ENCODE measurements at places on chromosomes 3 and 15.
A peak's percentile ranks its signal among the peaks of the same experiment; 100 is the strongest.

- DNase-seq, result peak; percentile 97
Measured at GRCh38 chr3:132225664-132226063, 91.5 kb upstream of the ACP3 start.

DNA sequence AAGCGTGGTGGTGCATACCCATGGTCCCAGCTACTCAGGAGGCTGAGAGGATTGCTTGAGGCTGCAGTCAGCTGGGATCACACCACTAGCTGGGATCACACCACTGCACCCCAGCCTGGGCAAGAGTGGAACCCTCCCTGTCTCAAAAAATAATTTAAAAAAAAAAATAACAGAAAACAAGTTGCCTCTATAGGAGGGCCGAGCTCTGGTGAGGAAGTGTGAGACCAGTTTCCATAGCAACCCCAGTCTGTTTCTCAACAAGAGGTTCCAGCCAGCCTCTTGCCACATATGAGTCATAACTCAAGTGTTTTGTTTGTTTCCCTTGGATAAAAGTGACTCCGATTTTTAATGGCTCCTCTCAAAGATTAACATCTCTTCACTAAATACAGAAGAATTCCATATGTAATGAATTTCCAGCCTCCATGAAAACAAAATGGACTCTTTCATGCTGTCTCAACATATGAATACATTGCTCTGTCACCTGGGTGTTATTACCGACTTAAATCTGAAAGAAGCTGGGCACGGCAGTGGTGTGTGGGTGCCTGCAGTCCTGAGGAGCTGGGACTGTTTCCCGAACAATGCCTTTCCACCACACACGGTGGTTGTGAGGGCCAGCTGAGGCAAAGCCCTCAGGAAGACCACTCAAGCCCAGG is 19.7 kb downstream of the TMEM43 start:
- peak; percentile 96 for DNase-seq

DNA sequence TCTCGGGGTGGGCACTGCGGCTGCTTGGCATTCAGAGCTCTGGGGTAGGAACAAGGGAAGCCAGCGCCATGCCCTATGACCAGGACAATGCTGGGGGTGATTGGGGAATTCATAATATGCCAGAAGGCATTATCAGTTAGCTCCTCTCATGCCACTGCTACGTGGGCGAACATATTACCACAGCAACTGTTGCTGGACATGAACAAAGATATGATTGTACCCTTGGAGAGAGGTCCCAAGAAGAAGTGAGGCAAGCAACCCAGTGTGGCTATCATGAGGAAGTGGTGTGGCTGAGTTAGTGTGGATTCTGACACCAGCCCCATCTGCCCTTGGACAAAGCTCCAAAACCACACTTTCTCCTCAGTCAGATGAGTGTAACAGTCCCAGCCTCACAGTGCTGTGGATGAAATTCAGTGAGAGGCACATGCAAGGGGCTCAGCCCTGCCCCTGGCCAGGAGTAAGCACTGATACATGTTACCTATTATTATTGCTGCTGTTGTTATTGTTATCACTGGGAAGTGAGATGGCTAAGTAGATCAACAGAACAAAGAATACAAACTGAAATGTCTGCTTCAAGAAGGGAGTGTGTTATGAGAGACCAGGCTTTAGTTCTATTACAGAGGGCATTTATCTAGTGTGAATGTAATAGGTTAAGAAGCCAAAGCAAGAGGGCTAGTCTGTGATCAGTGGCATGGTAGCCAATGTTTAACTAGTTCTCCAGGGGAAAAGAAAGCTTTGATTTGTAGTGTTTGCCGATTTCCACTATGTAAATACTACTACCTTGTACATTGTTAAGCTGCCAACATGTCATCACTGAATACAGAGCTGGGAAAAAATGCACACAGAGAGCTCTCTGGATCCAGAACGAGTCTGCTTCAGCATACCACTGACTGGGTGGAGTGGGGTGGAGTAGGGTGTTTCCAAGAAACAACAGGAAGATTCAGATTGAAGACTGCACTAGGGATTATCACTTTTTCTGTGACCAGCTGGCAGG is 222.3 kb upstream of the EIF1B start:
- peak; percentile 67 for DNase-seq

DNA sequence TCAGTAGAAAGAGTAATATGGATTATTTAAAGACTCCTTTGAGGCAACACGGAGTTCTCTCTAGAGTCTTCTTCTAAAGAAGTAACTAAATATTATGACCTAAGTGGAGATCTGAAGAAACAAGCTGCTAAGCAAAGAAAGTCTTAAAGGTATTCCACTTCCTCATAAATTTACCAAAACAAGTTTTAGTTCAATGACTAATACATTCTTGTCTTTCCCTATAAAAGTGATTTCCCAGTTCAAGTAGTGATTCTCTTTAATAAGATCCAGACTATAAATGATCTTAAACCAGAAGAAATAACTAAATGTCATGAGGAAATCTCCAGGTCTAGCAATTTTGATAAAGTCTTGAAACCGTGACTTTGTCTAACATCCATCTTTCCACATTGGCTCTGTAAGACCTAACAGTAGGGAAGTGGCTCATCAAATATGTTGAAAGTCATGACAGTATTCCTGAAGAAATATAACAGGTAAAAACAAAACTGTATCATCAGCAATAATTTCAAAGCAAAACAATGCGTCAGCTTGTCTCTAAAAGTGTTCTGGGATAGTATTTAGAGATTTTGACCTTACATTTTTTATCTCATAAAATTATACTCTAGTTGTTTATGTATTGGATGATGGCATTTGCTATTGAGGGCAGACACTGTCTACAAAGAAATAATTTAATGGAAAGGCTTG is 51.8 kb upstream of the NEDD4 start:
- DNase-seq, result peak; percentile 30

DNA sequence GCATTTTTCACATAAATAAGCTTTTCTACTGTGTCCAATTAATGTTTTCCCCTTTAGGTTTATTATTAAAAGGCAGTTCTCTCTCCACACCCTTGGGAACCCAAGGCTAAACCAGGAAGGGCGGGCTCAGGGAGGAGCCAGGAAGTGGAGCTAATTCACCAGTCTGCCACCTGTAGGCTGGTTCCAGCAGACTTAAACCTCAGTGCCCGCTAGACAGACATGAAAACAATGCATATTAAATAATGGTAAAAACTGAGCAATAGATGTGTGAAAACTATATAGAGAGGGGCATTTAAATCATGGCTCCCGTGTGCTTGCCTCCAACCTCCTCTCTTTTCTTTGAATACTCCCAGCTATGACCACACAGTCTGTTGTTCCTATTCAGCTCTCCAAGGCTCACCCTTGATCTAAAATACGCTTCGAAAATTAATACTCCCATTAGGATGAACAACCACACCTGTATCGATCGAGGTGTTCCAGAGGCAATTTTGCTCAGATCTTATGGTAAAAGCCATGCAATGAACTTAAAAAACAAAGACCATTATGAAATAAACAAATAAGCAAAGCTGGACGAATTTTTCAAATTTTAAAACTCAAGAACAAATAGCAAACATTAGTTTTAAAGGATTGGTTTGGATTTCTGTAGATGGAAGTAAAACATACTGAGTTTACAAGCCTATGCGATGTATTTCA is 253.3 kb downstream of the TJP1 start:
- peak; percentile 68 for DNase-seq

DNA sequence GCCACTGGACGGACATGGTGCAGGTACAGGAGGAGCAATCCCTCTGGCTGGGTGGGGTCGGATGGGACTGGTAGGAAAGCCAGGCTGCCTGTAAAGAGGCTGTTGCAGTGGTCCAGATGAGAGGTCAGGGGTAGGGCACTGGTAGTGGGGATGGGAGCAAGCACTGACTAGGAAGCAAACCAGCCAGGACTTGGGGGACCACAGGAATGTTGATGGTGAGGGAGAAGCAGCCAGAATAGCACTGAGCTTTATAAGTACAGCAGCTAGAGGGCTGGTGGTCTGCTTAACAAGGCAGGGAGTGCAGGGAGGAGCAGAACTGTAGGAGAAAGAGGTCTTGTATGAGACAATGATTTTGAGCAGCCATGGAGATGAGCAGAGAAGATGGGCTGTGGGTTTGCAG is 38.7 kb upstream of the PTPN23 start:
- no peak for DNase-seq

DNA sequence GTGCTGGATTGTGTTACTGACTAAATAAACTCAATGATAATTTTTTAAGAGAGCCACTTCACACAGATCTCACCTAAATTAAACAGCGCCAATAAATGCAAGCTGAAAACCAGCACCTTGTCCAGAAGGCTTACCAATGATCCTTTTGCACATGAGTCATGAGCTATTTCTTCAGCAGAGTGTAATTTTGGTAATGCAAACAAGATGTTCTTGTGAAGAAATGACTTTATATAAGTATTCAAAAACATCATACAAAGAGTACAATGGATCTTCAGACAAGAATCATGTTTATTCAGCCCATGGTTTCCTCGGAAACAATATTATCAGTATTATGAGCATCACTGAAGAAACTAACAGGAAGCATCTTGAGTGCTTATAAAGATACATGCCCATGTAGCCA is 263.8 kb upstream of the UBE2E2 start:
- peak; percentile 30 for DNase-seq

DNA sequence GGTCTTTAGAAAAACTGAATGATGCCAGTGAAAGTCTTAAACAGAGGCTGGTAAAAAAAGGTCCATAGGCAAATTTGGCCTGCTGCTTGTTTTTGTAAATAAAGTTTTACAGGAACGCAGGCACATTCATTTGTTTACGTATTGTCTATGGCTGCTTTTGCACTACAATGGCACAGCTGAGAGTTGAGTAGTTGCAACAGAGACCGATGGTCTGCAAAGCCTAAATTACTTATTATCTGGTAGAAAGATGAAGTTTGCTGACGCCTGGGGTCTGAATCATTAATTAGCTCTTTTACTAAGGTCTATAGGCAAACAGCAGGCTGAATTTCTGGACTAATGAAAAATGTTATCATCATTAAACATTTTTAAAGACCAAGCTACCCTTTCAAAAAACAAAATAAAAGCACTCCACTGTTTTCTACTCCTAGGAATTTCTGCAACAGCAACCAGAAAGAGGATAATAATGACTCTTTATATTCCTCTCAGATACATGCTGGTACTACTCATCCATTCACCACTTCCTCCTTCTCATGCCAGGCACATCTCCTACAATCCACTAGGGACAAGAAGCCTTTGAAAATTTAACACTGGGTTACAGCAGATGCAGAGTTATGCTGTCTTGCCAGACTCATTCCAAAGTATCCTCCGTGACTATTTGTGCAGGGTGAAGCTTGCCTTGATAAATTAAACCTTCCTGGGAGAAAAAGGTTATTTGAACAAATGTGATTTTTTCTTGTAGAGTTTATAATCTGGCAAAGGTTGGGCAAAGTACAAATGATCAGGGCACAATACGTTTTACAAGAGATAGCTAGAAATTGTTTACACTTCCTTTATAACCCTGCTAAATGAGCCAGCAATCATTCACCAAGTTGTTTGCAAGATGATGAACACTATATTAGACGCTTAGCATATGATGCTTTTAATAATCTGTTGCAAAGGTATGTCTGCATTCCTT is 6.0 kb downstream of the GATM start:
- DNase-seq, result peak; percentile 21

GRCh38 chr3:2783261-2783660 is 326.9 kb downstream of the IL5RA start:
- DNase-seq, result no peak

DNA sequence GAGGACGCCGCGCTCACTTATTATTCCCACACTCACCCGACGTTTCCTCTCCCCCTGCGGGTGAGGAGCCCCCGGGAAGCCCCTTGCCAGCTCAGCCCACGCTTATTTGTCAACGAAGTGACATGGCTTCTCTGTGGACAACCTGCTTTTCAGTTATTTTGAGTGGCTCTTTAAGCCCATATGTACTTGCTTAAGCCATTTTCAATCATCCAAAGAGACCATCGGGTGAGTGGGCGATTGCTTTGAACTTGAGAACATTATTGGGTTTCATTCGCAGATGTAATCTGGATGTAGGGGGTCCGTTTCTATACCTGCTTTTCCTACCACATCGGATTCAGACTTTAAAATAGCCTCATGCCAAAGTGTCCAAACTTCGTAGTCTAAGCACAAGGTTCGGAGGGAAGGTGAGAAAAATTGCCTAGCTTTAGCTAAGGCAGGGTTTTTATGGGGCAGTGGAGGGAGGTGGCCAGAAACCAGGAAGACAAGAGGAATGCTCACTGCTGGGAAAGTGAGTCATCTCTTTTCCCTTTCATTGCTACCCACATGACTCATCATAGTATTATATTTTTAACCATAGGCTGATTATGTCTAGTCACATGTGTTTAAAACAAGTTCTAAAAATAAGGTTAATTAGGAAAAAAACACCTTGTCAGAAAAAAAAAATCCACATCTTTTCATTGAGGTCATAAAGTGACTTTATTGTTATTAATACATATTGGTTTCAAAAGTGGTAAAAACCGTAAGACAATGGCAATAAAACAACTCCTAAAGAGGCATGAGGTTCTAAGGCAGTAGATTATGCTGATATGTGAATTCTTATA is 773.1 kb upstream of the NR2F2 start:
- peak; percentile 92 for DNase-seq

- no peak for DNase-seq
Measured at GRCh38 chr3:30551266-30551665, 55.1 kb upstream of the TGFBR2 start.

GRCh38 chr3:117788506-117788905 is 1078.9 kb downstream of the TUSC7 start:
- no peak for DNase-seq

DNA sequence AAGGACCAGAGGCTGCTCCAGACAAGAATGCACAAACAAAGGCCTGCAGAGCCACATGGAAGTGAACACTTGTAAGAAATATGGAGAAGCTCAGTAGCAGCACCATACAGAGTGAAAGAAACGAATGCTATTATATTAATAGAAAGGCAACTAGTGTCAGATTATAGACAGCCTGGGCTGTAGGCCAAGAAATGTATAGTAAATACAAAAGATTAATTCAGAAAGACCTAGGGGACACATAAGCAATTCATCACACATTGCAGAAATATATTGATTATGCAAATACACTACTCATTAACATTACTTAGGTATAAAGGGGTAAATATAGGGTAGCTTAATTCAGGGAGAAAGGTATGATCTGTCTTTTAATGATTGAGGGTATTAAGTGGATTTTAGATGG is 69.5 kb upstream of the GUCA1C start:
- no peak for DNase-seq

DNA sequence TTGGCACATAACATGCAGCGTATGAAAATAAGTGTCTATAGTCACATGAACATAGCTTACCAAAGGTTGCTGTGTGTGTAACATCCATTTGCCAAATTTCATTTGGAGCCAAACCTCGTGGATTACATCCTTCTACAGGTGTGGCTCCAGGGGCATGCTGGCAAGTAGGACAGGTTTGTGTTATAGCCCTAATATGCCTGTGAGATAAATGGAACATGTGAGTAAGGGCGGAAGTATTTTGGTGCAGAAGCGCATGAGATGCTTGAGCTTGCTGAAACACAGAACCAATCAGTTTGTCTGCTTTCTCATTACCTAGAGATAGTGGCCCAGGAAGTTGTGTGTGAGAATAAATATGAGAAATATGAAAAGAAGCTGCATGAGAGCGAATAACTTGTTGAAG is 21.8 kb upstream of the XCR1 start:
- DNase-seq, result peak; percentile 39
